Stimulated activated CD8-positive, alpha-beta memory T cell treated with anti-CD3 and anti-CD28 coated beads, Interleukin-4, amount 100 ng/mL, for 1 hour (primary cell): ENCODE measurements at places on chromosomes 7 and 10.

DNA sequence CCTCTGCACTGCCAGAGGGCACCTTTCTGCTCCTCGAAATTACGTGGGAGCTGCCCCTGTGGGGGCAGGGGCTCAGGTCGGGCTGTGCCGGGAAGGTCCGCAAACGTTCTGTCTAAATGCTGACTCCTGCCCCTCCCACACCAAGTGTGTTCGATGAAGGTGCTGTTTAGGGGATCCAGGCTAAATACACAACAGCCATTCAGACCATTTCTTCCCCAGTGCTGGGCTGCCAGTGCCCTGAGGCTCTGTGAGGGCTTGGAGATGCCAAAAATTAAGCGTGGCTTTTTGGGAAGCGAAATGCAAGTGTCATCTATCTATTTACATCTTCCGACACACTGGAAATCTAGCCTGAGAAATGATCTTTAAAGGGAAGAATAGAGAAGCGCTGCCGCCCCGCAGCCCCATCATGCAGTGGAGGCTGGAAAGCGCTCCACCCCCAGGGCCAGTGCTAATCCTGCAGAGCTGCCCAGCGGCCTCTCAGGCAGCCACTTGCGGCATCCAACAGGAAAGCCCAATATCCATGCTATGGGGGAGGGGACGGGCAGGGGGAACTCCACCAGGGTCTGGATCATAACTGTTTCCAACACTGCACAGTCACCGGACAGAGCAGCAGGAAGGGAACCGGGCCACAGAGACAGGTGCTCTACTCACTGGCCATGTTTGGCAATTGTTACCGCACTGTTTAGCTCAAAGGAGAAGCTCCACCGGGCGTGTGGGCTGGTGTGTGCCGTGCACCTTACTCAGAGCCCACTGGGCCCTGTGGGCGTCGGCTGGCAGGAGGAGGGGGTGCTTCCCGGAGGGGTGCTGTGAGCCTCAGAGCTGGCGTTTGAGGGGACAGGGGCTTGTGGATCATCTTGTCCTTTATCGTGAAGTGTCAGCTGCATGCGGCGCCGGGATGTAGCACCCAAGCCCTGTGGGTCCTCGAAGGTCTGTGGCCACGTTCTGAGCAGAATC, 205.5 kb downstream of the DNAJB6 start:
- no peak for DNase-seq

GRCh38 chr7:11343136-11343535, 369.5 kb downstream of the PHF14 start:
- no peak for DNase-seq

DNA sequence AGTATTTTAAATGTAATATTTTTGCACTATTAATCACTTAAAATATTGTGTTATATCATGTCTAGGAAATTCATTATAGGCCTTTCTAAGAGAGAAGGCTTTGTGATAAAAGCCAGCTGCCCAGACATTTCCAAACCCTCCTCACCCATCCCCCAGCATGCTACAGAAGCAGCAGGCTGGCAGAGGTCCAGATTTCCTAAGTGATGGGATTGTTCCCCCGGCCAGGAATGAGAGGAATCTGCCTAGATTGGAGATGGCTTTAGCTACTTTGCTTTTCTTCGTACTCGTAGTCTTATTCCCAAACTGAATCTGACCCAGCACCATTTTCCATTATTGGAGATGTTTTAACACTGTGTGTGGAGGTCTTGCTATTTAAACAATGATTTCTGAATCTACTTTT, 29.4 kb downstream of the CDK14 start:
- DNase-seq: no peak

GRCh38 chr10:48296576-48297098, 9.8 kb upstream of the MAPK8 start:
- DNase-seq: no peak

DNA sequence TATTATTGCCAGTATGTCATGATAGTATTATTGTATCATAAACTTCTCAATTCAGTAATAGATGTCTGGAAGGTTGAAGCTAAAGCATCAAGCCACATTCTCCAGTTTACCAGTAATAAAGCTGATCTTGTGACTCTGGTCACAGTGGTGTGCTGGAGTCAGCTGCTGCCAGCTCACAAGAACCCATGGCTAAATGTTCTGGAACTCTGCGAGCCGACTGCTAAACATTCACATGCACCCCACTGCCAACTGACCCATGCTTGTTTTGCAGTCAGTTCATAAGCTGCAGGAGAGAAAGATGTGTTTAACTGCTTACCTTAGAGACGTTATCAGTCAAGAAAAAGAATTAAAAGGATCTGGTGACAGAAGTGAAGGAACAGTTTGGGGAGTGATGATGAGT, 5.9 kb upstream of the DNTT start:
- no peak for DNase-seq

- DNase-seq: no peak
Measured at GRCh38 chr7:650339-651031, 76.0 kb upstream of the DNAAF5 start.

- DNase-seq: no peak
Measured at GRCh38 chr10:75367021-75367487, 34.5 kb downstream of the ZNF503 start.

DNA sequence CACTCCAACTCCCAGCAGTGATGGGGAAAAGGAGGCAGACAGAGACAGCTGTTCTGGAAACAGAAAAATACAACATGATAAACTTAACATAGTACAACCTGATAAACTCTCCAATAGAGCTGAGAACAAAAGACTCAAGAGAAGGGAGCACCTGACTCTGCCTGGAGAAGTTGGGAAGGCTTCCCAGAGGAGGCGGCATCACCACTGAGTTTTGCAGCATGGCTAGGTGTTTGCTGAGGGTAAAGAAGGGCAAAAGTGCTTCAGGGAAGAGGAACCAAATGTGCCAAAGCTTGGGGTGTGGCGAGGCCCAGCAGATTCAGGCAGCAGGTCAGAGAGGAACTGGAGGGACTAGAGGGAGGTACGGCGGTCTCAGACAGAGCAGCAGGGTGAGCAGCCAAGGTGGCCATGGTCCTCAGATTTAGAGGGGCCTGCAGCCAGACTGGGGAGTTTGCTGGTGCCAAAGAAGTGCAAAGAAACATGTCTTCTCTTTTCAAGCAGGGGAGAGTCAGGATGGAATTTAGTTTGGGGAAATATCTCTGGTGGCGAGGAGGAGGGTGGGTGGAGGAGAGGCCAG, 119.9 kb upstream of the BTBD16 start:
- DNase-seq: no peak

- DNase-seq: no peak
Measured at GRCh38 chr7:116257156-116257555, 46.8 kb downstream of the TES start.

DNA sequence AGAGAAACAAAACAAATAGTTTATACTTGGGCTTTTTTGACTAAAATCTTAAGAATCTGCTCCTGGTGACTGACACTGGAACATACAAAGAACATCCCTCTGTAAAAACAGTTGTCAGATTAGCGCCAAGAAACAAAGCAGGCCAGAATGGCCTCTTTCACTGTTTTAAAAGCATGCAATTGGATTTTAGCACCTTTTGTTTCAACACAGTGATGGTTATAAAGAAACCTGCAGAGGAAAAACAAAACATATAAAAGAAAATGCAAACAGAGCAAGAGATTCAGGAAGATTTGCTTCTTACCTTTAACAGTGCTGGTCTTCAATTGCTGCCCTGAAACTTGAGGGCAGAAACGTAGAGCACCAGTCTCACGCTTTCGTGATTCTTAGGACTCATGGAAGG, 652.2 kb upstream of the KCND2 start:
- no peak for DNase-seq

DNA sequence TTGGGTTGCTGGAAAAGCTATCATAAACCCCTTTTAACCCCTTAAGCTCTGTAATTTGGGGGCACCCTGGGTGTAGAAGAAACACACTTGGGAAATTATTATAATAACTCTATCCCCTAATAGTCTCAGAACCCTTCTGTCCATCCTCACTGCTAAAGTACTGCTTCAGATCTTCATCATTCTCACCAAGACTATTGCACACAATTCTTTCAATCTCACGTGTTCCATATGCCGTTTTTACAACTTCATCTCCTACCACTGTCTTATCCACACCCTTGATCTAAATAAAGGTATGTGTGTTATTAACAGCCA, 15.8 kb downstream of the ANKRD22 start:
- no peak for DNase-seq

GRCh38 chr10:29949411-29950011, 109.9 kb downstream of the JCAD start:
- DNase-seq: no peak

- no peak for DNase-seq
Measured at GRCh38 chr10:28733245-28733644, 55.9 kb downstream of the BAMBI start.

GRCh38 chr10:91150631-91151030, 69.8 kb upstream of the PCGF5 start:
- DNase-seq: no peak

GRCh38 chr10:11685787-11686218, 56.4 kb upstream of the ECHDC3 start:
- no peak for DNase-seq

DNA sequence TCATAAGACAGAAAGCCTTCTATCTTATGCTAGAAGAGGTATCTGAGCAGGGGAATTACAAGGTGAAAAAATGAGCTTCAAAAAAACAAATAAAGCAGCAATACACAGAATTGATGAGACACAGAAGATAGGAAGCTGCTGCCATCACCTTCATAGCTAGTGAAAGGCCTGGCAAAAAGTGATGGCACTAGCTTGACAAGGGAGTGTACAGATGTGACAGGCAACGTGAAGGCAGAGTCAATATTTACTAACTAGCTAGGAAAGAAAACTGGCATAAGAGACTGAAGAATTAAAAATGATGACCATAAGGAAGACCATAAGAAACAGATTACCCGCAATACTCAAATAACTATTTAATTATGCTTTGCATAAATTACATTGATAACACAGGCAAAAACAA, 9.4 kb downstream of the GPR22 start:
- no peak for DNase-seq

DNA sequence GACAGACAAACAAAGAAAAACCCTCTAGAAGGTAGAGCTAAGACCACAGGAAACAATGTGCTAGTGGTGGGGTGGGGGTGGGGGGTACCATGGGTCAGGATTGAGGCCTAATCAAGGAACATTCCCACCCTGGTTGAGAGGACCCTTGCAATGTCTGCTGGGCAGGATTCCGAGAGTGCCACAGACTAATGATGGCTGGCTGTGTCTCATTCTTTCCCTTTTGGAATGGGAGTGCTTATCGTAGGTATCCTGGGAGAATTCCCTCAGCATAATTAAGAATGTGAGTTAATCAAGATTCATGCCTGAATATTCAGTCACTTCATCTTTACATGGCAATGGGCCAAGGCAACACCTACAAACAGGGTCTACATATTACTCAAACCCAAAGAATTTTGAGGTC, 14.7 kb upstream of the MTPN start:
- no peak for DNase-seq

DNA sequence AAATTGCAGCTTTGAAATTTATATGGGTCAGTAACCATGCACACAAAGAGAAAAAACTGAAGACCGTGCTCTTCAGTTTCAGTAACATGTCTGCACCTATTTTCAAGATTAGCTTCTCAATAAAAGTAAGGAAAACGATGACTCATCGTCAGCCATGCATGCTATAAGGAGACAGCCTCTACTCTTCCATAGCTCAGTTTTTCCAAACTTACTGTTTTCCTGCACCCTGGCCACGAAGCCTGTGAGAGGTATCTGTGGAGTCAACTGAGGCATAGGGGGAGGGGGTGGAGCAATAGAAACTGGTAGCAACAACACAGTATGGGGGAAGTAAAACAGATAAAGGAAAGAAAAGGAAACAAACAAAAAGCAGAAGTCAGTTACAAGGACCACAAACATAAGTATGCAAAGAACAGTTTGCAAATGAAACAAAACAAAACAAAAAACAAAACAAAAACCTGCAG, 58.0 kb downstream of the PDSS1 start:
- DNase-seq: no peak

DNA sequence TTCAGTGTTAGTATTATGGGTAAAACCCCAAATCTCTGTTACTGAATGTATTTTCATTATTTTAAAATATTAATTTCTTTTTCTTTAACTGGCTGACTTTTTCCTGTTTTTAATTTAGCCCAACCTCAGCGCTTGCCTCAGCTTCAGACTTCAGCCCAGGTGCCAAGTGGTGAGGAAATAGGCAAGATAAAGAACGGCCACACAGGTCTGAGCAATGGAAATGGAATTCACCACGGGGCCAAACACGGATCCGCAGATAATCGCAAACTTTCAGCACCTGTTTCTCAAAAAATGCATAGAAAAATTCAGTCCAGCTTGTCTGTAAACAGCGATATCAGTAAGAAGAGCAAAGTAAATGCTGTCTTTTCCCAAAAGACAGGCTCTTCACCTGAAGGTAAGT, 57.5 kb downstream of the MDFIC start:
- no peak for DNase-seq

DNA sequence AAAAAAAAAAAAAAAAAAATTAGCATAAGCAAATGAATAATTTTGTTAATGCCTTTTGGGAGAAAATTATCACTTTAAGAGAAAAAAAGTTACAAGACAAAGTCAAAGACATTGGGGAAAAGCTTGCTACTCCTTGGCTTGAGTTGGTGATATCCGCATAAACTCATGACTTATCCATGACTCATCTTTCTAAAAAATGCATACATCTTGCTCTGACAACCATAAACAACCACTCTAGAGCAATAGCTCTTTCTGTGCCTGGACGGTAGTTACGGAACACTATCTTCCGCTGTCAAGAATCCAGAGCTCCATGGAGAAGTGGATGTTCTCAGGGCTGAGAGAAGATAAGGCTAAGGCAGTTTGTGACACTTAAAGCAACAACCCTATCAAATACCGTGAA, 281.1 kb upstream of the PFKP start:
- no peak for DNase-seq

DNA sequence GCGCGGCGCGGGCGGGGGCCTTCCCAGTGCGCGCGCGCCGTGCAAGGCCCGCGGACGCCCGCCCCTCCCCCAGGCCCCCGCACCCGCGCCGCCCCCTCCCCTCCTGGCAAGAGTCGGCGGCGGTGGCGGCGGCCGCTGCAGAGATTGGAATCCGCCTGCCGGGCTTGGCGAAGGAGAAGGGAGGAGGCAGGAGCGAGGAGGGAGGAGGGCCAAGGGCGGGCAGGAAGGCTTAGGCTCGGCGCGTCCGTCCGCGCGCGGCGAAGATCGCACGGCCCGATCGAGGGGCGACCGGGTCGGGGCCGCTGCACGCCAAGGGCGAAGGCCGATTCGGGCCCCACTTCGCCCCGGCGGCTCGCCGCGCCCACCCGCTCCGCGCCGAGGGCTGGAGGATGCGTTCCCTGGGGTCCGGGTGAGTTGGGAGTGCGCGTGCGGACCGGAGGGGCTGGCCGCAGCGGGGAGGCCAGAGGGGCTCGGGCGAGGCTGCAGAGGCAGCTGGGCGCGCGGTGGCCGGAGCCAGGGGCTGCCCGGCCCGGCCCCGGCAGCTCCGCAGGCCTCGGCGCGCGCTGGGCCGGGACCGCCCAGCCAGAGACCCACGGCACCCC, at the start of gene BMPR1A:
Gene BMPR1A, plus strand, starts transcription at position 109 of the 602 bp plus-strand sequence. CDS start 119,400 bp downstream, outside the sequence.
- no peak for DNase-seq

DNA sequence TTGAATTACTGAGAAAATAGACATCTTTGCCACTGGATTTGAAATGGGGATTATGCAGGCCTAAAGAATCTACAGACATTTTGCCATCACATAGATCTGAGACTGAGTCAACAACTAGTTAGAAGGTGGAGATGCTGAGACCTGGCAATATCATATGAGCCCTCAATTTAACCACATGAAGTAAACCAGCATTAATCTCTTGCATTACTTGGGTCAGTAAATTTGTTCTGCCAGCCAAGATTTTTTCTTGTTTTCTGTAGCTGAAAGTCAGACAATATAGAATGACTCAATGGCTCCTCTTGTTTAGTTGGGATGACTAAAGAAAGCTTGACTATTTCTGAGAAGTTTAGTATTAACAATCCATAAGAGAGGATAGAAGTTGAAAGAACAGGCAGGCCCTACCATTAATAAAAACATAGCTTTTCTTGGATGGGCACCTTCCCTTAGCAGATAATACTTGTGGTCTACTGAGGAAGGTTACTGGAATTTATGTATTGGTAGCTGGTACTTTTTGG, 396.7 kb upstream of the SORCS1 start:
- no peak for DNase-seq
